ENCODE measurements at places on chromosomes 3 and 15.

GRCh38 chr15:38696790-38697495, 132.3 kb upstream of the RASGRP1 start:
- DNase-seq: no peak

DNA sequence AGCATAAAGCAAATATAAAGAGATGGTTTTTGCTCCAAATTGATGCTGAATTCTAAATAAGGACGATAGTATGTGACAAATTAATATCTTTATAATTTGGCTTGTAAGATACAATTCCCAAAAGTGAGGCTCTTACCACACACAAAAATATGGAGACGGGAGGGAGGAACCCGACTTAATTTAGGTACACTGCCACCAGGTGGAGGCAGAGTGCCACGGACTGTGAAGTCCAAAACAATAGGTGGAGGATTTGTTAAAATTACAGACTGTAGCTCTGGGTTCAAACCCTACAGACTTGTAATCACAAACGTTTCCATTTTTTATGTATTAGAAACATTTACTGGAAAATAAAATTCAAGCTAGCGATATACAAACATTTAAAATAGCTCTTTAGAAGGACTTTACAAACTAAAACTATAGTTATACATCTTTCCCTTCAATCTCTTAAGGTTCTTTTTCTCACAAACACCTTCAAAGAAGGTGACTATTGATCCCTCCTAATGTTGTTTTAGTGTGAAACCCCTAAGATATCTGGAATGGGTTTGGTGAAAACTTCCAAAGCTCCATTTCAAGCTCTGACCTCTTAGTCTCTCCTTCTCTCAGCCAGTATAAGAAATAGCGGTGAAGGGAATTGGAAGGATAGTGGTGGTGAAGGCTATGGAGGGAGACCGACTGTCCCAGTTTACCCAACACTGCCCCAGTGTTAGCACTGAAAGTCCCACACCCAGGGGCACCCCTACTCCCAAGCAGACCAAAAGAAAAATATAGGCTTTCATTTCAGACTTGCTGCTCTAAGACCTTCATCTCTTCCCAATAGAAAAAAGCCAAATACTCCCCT, 89.7 kb downstream of the AQP9 start:
- DNase-seq: peak; percentile 42

- DNase-seq: no peak
These were observed 199.3 kb upstream of the GOLIM4 start for GRCh38 chr3:168295027-168295426.

GRCh38 chr3:54034971-54035370, 87.4 kb upstream of the CACNA2D3 start:
- DNase-seq: no peak

DNA sequence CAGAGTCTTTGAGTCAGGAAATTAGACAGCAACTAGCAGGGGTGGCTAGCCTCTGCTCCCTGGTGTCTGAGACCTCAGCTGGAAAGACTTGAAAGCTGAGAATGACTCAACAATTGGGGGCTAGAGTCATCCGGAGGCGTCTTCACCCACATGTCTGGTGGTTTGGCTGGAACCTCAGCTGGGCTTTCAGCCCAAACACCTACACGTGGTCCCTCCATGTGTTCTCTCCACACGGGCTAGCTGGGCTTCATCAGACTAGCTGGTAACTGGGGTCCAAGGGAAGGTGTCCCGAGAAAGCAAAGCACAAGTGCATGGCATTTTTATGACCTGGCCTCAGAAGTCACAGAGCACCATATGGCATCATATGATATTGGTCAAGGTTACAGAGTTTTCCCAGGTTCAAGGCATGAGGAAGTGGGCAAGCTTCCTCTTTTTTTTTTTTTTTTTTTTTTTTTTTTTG, 19.9 kb upstream of the ABHD2 start:
- peak; percentile 50 for DNase-seq

GRCh38 chr15:57133127-57133968, 214.9 kb downstream of the TCF12 start:
- DNase-seq: no peak

DNA sequence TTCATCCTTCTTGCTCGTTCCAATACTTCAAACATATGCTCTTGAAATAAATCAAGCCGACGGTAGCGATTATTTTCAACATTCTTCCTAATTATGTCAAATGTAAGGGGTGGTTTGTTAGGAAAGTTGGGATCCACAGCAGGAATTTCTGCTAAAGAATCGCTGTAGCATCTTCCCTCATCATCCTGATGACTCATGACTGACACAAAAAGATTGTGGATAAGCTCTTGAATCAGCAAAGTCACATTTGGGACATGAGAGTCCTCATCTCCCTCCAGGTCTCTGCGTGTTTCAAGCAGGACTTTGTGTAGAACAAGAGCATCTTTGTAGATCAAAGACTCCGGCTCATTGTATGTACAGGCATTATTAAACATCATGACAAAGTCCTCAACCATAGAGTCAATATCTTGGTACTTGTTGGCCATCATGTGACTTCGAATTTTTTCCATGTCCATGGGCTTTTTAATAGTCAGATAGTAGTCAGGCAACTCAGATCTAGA, 73.0 kb downstream of the UQCC5 start:
- no peak for DNase-seq
